ENCODE measurements at places on chromosomes 2 and 18.

DNA sequence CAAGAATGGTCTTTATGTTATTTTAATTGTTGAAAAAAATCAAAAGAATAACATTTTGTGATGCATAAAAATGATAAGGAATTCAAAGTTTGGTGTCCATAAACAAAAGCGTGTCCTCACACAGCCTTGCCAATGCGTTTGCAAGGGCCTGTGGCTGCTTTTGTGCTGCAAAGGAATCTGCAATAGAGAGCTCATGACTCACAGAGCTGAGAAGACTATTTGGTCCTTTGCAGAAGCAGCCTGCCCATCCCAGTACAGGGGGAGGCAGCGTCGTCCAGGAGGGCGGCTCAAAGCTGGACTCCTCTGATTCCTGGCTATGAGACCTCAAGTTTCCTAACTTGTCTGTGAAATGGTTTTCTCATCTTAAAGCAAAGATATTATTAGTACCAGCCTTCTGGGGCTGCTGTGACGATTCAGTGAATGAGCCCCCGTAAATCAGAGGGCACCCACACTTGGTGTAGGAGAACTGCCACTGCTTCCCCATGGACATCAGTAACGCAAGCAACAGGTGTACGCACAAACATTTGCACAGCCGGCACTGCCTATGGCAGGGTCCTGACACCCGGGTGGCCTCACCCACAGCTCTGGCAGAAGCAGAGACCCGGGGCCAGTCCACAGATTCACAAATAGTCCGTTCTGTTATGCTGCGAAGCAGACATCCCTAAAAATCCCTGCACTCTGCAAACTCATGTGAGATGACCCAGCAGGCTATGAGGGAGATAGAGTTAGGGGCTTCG, 70.6 kb upstream of the ASAP2 start:
- no peaks in the 10 kb centered on the region for H3K36me3 ChIP-seq
- no peak overlapping the region for H3K27ac ChIP-seq
- H3K4me1 ChIP-seq = peaks cover 6% of the 10 kb centered on the region
- H3K4me3 ChIP-seq = no peak overlapping the region
- DNase-seq = no peak

DNA sequence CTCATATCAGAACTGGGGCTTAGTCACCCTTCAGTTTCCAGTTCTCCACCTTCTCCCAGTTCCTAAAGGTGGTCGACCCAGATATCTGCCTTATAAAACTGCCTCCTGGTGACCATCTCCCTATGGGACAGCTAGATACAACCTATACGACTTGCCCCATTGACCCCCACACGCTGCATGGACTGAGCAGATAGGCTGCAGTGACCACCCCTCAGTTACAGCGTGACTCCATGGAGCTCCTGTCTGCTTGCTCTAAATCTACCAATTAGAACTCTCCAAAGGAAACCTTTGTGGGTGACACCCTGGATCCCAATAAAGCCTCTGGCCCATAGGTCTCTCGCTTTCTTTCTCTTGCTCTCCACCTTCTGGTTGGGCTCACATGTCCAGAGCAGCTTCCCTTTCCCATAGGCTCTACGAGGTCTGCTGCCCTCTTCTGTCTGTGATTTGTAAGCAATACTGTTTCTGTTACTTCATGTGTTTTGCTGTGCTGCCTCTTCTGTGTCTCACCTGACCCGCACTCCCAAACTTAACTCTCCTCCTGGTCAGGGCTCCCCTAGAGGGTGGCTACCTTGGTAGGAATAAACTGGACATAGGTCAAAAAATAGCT, 971.3 kb upstream of the FAM98A start:
- no peak overlapping the region for H3K4me3 ChIP-seq
- H3K36me3 ChIP-seq = no peaks in the 10 kb centered on the region
- DNase-seq = peak; percentile 35
- H3K27me3 ChIP-seq = no peaks in the 10 kb centered on the region
- H3K4me1 ChIP-seq = peaks cover 4% of the 10 kb centered on the region
- no peak overlapping the region for H3K27ac ChIP-seq

- no peaks in the 10 kb centered on the region for H3K36me3 ChIP-seq
- H3K4me1 ChIP-seq = peaks cover 32% of the 10 kb centered on the region
- H3K27me3 ChIP-seq = no peaks in the 10 kb centered on the region
- H3K27ac ChIP-seq = no peak overlapping the region
These were observed 170.5 kb downstream of the TGIF1 start for GRCh38 chr18:3620146-3621119.

GRCh38 chr2:145725876-145726275, 1206.0 kb upstream of the ZEB2 start:
- no peaks in the 10 kb centered on the region for H3K4me1 ChIP-seq
- H3K27me3 ChIP-seq = no peaks in the 10 kb centered on the region
- H3K27ac ChIP-seq = no peak overlapping the region
- no peak overlapping the region for H3K4me3 ChIP-seq
- DNase-seq = no peak
- no peaks in the 10 kb centered on the region for H3K36me3 ChIP-seq

DNA sequence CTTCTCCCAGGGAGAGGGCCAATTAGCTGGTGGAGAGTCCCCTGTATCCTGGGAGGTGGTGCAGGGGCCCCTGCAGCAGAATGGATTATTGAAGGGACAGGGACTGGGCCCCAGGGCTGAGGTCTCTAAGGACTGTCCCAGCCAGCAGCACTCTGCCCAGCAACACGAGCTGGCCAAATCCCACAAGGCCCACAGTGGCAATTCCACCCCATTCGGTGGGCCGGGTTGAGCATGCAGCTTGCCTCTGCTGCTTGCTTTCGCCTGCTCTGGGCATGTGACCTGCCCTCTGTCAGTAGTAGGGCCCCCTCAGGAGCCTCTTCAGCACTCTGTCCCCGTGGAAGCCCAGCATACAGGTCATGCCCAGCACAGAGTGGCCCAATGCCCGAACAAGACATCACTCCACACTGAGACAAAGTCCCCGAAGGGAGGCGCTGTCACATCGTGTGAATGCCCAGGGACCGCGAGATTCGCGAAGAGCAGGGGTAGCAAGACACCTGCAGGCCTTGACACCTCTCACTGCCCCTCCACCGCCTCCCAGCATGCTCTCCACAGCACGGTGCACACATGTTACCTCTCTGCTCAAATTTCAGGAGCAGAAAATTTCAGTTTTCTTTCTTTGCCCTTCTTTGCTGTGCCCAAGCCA, 65.4 kb downstream of the CRACDL start:
- H3K4me3 ChIP-seq = no peak overlapping the region
- H3K27ac ChIP-seq = peak overlapping the region; percentile 99
- H3K36me3 ChIP-seq = no peaks in the 10 kb centered on the region
- peaks cover 28% of the 10 kb centered on the region for H3K4me1 ChIP-seq

- H3K36me3 ChIP-seq = peaks cover 12% of the 10 kb centered on the region
- no peak overlapping the region for H3K27ac ChIP-seq
These were observed 1.9 kb downstream of the CHRNG start for GRCh38 chr2:232541195-232541960.

GRCh38 chr18:44997174-44997573, 316.5 kb downstream of the SETBP1 start:
- no peaks in the 10 kb centered on the region for H3K4me1 ChIP-seq
- no peak overlapping the region for H3K27ac ChIP-seq
- no peaks in the 10 kb centered on the region for H3K27me3 ChIP-seq
- no peak overlapping the region for H3K4me3 ChIP-seq

DNA sequence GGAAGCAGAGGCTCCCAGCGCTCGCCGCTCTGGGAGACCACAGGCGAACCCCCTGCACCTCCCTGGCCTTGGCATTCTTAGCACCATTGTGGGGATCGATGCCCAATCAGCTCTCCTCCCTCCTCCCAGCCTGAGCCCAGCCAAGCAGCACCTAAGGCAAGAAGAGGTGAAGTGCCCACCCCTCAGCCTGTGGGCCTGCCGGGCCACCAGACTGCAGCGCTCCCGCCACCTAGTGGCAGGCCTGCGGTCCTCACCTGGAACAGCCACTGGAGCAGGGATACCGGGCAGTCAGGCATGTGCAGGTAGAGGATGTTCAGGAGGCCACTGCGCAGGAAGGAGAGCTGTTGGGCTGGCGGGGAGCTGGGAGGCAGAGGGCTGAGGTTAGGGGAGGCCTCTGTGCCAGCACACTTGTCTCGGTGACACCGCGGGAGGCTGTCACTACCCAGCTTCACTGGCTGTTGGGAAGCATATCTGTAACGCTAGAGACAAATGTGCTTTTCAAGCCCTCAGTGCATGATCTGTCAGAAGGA, 35.2 kb downstream of the FAM178B start:
- no peaks in the 10 kb centered on the region for H3K4me1 ChIP-seq
- no peak overlapping the region for H3K4me3 ChIP-seq
- H3K27me3 ChIP-seq = no peaks in the 10 kb centered on the region
- DNase-seq = peak; percentile 66
- H3K36me3 ChIP-seq = peaks cover 6% of the 10 kb centered on the region

GRCh38 chr2:168137510-168138180, 109.8 kb downstream of the STK39 start:
- H3K4me1 ChIP-seq = peaks cover 10% of the 10 kb centered on the region
- H3K27me3 ChIP-seq = no peaks in the 10 kb centered on the region
- no peak overlapping the region for H3K27ac ChIP-seq
- H3K4me3 ChIP-seq = no peak overlapping the region

GRCh38 chr2:225276207-225276606, 123.3 kb upstream of the NYAP2 start:
- H3K27me3 ChIP-seq = peaks cover 30% of the 10 kb centered on the region
- no peak overlapping the region for H3K4me3 ChIP-seq

GRCh38 chr18:46275370-46275769, 171.2 kb downstream of the HAUS1 start:
- no peak overlapping the region for H3K4me3 ChIP-seq
- H3K4me1 ChIP-seq = peaks cover 13% of the 10 kb centered on the region
- H3K36me3 ChIP-seq = peaks cover 6% of the 10 kb centered on the region
- H3K27me3 ChIP-seq = no peaks in the 10 kb centered on the region
- H3K27ac ChIP-seq = no peak overlapping the region
- no peak for DNase-seq

GRCh38 chr18:63472380-63472779, 4.4 kb upstream of the SERPINB5 start:
- peak; percentile 83 for DNase-seq
- H3K4me1 ChIP-seq = peaks cover 34% of the 10 kb centered on the region
- no peaks in the 10 kb centered on the region for H3K27me3 ChIP-seq
- H3K4me3 ChIP-seq = peak overlapping the region; percentile 55

- no peaks in the 10 kb centered on the region for H3K4me1 ChIP-seq
- DNase-seq = no peak
- H3K27ac ChIP-seq = no peak overlapping the region
- peaks cover 6% of the 10 kb centered on the region for H3K36me3 ChIP-seq
These were observed 131.8 kb downstream of the BAZ2B start for GRCh38 chr2:159484532-159484931.

- DNase-seq = no peak
- H3K27ac ChIP-seq = no peak overlapping the region
- H3K4me3 ChIP-seq = no peak overlapping the region
These were observed 118.7 kb downstream of the KLHL29 start for GRCh38 chr2:23503682-23504081.

DNA sequence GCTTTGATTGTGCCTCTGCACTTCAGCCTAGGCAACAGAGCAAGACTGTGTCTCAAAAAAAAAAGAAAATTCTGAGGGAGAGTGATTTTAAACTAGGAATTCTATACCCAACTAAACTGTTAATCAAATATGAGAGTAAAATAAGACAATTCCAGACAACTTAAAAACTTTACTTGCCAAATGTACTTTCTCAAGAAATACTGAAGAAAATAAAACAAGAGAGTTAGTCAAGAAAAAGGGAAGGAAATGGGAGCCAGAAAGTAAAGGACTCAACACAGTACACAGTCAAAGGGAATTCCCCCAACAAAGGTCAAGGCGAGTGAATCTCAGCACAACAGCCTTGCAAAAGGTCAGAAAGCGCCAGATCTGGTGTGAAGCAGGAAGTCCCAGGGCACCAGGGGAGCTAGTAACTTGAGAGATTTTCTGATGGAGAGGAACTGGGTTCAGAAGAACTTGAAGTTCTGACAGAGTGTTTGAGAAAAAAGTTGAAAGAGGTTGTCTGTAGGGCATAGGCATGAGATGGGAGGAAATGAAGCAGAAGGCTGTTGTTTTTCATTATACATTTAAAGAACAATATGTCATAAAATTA, 22.6 kb upstream of the TBC1D8 start:
- H3K4me1 ChIP-seq = peaks cover 10% of the 10 kb centered on the region
- no peak for DNase-seq
- H3K27ac ChIP-seq = peak overlapping the region; percentile 55
- H3K36me3 ChIP-seq = no peaks in the 10 kb centered on the region
- H3K27me3 ChIP-seq = no peaks in the 10 kb centered on the region

GRCh38 chr18:23350188-23350587, 102.9 kb upstream of the RIOK3 start:
- H3K36me3 ChIP-seq = peaks cover 18% of the 10 kb centered on the region
- no peaks in the 10 kb centered on the region for H3K27me3 ChIP-seq
- H3K27ac ChIP-seq = no peak overlapping the region
- H3K4me1 ChIP-seq = peaks cover 7% of the 10 kb centered on the region
- no peak overlapping the region for H3K4me3 ChIP-seq

DNA sequence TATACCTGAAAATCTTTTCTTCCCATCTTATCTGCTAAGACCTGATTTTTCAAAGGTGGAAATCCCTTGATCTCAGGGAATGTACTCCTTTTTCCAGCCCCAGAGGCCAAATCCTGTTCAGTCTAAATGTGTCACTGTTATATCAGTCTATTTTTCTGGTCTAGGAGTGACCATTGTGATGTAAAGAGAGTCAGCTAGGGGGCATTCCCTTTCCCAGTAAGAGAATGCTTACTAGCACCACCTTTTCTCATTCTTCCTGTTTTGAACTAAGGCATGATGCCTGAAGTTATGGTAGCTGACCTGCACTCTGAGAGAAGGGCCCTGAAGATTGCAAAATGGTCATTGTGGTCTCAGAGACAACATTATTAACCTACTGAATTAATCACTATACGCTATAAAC, 124.1 kb upstream of the XIRP2 start:
- H3K27me3 ChIP-seq = no peaks in the 10 kb centered on the region
- no peak overlapping the region for H3K4me3 ChIP-seq
- no peaks in the 10 kb centered on the region for H3K36me3 ChIP-seq
- no peaks in the 10 kb centered on the region for H3K4me1 ChIP-seq
- DNase-seq = no peak

- no peaks in the 10 kb centered on the region for H3K36me3 ChIP-seq
- H3K4me1 ChIP-seq = peaks cover 11% of the 10 kb centered on the region
- H3K27ac ChIP-seq = no peak overlapping the region
- no peaks in the 10 kb centered on the region for H3K27me3 ChIP-seq
- H3K4me3 ChIP-seq = no peak overlapping the region
These were observed 80.8 kb upstream of the PPP1CB start for GRCh38 chr2:28670856-28671255.

DNA sequence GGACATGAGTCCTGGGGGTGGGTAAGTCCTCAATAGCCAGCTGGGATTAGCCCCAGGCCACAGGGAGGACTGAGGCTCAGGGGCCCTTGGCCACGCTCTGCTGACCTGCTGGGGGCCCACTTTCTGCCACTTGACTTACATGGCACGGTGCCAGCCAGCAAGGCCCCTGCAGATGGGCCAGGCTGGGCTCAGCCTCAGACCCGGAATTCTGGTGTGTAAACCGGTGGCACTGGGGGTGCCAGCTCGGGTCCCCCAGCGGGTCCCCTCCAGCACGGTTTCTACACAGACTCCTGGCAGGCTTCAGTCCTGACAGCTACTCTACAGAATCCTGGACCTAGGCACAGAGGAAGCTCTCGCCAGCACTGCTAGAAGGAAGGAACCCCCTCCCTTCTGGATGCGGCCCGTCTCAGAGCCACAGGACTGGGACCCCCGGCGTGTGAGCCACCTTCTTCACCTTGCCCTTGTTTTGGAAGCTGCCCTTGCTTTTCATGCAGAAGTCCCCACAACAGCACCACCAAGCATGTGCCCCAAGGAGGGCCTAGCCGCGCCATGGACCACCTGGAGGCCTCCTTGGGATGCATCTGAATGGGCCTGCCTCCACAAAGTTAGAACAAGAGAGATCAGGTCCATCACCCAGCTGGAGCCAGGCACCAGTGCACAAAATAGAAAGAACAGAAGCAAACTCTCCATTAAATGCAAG, 8.0 kb downstream of the HDAC4 start:
- peaks cover 9% of the 10 kb centered on the region for H3K4me1 ChIP-seq
- H3K4me3 ChIP-seq = no peak overlapping the region
- H3K27ac ChIP-seq = no peak overlapping the region
- H3K27me3 ChIP-seq = no peaks in the 10 kb centered on the region

All from MCF 10A (cell line).